ENCODE measurements at places on chromosomes 12 and 14.

DNA sequence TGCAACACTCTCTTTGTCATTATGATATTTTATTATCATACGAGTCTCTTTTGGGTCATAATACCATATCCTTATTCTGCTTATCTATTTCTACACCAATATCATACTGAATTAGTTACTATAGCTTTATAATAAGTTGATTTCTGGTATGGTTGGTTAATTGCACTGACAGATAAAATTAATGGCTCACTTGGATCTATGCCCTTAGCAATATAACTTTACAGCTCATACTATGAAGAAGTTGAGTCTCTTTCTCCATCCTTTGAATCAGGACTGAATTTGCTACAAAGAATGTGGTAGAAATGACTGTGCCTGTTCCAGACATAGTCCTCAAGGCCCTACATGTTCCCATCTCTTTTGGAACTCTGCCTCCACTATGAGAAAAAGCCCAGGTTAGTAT lies 139.7 kb upstream of the DYRK2 start:
- no peak for DNase-seq

DNA sequence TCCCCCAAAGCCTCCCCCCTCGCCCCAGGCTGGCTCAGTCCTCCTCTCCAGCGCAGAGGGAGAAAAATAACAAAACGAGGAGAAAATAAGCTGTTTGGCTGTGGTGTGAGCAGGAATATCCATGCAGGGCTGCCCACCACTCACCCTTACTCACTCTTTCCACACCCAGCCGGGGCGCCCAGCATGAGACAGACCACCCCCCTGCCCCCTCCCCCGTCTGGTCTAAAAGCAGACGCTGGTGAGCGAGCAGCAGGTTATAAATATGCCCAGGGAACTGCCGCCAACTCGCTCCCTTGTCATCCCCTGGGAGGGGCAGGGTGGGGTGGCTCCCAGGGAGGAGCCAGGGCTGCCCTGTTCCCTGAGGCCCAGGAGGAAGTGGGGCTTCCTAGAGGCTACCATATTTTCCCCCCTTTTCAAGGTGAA lies 7.4 kb downstream of the WNT1 start:
- DNase-seq: no peak

GRCh38 chr14:76467711-76468155 lies 91.8 kb downstream of the ESRRB start:
- DNase-seq: no peak

- DNase-seq: no peak
Measured at GRCh38 chr12:5243014-5243413, 188.9 kb upstream of the NTF3 start.

DNA sequence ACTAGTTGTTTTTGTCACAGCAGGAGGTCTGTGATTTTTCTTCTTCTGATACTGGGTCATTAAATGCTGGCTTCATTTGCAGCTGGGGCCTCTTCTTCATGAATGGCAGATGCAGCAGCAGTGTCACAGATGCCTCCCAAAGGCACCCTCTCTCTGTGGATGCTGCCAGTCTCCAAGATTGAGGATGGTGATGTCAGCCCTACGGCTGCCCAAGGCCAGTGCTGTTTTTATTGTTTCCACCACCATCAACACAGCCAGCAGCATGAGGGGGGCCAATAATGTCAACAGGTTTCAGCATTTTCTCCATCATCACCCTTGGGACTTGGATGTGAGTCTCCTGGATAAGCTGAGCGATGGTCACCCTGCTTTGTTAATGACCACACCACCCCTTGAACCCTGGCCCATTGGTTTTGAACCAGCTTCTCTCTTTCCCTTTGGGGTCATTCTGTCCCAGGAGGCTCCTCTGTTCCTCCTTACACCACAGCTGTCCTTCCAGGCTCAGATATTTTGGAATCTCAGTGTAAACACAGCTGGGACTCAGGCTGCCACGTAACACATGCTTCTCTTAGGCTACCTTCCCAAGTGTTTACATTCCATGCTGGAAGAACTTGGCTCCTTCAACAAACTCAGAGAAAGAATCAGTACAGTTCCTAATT lies 151.7 kb upstream of the DDHD1 start:
- DNase-seq: peak; percentile 19

GRCh38 chr12:55336002-55336401 lies 5.5 kb downstream of the OR6C3 start:
- DNase-seq: no peak

- no peak for DNase-seq
Measured at GRCh38 chr12:96883571-96883970, 23.5 kb upstream of the NEDD1 start.

DNA sequence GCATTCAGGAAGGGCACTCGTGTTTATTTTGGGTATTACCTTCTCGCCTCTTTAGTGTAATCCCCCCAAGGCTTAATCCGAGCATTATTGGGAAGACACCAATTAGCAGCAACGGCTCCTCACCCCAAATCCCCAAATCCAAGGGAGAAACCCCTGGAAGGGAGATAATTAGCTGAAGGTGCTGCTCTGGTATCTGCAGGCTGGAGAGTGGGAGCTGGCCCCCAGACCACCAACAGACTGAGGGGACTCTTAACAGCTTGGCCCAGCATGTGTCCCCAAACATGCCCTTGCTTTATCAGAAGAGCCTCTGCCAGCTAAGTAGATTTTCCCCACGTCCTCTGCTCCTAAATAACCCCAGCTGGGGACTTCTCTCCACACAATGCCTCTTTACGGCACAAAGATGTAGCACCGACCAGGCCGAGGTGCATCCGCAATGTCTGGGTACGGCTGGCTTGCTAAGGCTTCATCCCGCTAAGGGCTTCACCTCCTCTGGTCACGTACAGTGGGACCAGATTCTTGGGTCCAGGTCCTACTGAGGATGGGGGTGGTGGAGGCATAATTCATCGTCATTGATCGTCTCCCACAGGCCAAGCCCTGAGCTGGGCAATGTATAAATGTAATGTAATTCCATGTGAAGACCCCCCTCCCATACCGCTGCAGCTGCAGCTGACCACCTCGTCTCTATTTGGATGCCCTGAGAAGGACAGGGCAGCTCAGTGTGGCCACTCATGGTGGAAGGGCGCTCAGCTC lies 123.7 kb upstream of the GSC start:
- no peak for DNase-seq

GRCh38 chr14:63438065-63438757 lies 105.0 kb downstream of the PPP2R5E start:
- peak; percentile 90 for DNase-seq

- no peak for DNase-seq
Measured at GRCh38 chr14:37585971-37586796, 8.9 kb downstream of the FOXA1 start.

GRCh38 chr14:60349663-60350365 lies 100.8 kb downstream of the PPM1A start:
- peak; percentile 51 for DNase-seq

DNA sequence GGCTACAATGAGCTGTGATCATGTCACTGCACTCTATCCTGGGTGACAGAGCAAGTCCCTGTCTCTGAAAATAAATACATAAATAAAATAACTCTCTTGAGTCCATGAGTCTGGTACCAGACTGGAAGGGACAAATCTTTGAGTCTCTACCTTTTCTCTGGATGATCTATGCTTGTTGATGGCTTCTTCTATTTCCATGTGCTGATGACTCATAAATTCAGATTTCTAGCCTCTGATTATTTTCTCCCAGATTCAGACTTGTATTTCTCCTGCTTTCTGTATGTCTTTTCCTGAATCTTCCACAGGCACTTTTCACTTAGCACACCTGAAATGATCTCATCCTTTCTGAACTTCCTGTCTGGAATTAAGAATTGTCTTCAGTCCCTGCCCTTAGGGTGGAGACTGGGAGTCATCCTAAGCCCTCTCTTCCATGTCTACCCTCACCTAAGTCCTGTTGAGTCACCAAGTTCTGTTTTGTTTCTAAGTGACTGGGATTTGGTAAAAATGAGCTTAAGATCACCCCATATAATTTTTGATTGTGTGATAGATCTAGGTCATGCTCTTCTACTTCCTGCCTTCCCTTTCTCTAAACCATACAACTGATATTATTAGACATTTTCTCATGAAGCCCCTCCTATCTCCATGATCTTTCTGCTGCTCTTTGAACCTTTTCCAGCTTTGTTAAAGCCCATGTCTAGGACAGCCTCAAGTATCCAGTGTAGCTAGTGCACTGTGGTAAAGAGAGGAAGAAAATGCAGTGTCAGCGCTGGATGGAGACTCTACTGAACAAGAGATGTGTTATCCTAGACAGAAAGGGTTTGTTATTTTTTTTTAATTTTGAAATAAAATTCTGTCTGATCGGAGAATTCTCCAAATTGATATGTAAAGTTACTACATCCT lies 13.1 kb downstream of the AKAP6 start:
- no peak for DNase-seq

GRCh38 chr14:104131968-104132732 lies 6.2 kb upstream of the KIF26A start:
- no peak for DNase-seq

- DNase-seq: no peak
Measured at GRCh38 chr12:57863676-57864075, 17.1 kb upstream of the CTDSP2 start.

GRCh38 chr12:121391619-121392324 lies 8.1 kb upstream of the RNF34 start:
- DNase-seq: peak; percentile 40

GRCh38 chr12:49968471-49968870 lies 4.3 kb upstream of the AQP6 start:
- DNase-seq: no peak

DNA sequence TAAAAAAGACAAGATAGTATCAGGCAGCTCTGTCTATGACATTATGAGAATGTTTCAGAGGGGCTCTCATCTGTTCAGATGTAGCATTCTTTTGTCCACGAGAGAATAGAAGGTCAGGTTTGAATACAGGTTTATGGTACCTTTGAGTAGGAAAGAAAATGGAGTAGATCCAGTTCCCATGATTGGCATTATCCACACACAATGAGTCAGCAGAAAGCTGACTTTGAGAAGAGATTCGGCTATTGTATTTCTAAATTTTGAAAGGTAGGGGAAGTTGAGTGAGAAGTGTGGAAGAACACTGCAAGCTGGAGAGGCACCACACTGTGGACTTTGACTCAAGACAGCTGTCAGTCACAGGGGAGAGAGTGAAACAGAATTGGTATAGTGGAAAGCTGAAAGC lies 135.4 kb downstream of the SYT10 start:
- no peak for DNase-seq

GRCh38 chr14:105492971-105493871 lies 2.2 kb downstream of the TEDC1 start:
- no peak for DNase-seq

DNA sequence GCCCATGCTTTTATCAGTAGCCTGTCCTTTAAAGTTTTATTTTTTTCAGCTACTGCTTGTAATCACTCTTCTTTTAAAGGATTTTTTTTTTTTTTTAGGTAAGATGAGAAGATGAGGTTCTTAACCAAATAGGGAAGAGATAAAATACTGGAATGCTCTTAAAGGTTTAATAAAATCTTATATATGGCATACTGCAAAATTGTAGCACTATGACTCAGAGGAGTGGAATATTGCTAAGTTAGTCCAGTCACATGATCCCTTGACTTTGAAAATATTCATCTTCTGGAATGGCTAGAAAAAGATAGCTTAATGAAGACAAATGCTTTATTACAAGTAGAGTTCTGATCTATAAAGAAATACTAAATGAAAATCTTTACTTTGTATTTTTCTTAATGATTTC lies 116.6 kb downstream of the NAV3 start:
- peak; percentile 86 for DNase-seq

- no peak for DNase-seq
Measured at GRCh38 chr12:28294300-28294699, 104.0 kb downstream of the CCDC91 start.

GRCh38 chr12:54364413-54364812 lies at the start of gene GPR84:
TSS of gene GPR84 (minus strand) at chr12:54364486. CDS start at chr12:54363851, 635 bp downstream.
- DNase-seq: no peak

- DNase-seq: no peak
Measured at GRCh38 chr14:75645056-75645455, 15.6 kb downstream of the ERG28 start.

DNA sequence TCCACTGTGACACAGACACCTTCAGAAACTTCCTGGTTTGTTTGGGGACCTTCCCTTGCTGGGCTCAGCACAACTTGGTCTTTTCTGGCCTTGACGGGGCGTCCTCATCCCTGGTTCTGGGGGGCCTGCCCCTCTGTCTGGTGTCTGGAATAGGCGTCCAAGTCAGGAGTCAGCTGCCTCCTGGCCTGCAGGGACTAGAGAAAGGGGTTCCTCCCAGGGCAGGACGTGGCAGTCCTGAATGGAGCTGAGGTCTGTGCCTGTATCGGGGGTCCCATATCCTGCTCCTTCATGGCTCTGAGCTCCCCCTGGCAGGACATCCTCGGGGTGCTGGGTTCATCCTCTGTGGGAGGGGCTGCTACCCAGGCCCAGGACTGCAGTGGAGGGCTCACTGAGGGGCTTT lies 384.0 kb downstream of the TMEM121 start:
- DNase-seq: no peak

DNA sequence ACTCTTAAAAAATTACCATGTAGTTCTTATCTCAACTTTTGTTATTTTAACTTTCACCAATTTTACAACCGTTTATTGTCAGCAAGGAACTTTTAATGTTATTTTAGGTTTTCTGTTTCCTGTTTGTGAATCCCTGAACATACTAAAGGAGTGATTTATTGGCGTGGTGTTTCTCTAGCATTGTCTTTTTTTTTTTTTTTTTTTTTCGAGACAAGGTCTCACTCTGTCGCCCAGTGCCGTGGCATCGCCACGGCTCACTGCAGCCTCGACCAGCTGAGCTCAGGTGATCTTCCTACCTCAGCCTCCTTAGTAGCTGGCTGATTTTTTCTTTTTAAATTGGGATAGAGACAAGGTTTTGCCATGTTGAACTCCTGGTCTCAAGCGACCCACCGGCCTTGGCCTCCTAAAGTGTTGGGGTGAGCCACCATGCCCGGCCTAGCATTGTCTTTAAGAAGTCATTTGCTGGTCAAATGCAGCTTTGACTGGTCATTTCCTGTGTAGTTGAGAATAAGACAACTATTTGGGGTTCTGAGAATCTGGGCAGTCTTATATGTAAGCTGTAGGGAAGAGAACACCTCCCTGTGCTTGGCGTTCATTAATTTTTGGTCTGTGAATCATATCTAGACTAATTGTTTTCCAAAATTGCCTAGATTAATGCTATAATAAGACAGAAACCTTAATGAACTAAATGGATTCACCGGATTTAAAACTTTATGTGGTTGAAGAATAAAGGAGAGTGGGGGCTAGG lies 2.1 kb downstream of the WASHC4 start:
- DNase-seq: no peak

DNA sequence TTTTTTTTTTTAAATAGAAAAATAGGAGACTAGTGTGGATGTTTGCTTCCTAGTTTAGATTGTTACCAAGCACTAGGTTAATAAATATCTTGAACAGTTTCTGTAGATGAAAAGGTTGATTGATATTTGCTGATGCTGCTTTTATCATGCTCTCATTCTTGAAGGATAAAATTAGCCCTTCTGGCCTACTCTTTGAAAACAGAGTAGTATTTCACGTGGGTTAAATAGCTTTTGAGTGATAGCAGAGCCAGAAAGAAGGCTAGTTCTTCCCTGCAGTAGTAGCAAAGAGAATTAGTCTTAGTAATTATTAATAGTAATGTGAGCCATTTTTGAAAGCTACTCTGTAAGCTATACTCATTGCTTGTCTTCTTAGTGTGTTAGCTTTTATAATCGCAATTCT lies 5.2 kb downstream of the NEDD1 start:
- DNase-seq: no peak

- no peak for DNase-seq
Measured at GRCh38 chr14:94962166-94962575, 192.3 kb upstream of the GSC start.
